Breast epithelium (tissue), 4 donors: ENCODE measurements at places on chromosomes 3 and 15.

- DNase-seq: no peak
Observed at GRCh38 chr15:99478977-99479376, 86.8 kb upstream of the MEF2A start.

DNA sequence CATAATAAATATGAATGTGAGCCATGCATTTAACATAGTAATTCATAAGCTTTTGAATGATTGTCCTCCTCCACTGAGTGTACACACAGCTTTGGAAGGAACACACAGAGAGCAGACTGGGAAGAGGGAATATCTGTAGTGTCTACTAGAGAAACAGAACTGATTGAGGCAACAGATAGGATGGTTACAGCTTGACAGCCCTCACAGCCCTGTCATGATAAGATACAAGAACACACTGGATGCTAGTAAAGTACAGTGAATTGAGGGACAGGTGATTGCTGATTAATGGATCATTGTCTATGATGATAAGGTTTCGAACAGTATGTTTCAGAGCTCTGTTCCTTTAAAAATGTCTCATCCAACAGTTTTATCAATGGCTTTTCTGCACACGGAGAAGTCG lies 383.4 kb upstream of the GBE1 start:
- DNase-seq: no peak

GRCh38 chr15:65571971-65572370 lies 39.0 kb downstream of the INTS14 start:
- DNase-seq: no peak

DNA sequence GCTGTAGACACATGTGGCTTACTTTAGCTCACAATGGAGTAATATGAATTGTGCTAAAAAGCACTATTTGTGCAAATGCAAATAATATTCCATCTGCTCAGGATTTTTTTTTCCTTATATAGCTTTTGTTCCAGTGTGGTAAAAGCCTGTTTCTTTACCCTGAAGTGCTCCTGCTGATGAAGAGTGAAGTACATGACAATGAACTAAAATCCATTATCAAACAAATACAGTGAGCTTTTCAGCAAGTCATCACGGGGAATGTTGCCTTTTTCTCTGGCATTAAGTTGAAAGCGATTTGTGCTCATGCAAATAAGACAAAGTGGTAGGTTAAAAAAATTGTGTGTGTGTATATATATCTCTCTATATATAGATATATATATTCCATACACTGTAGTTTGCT lies 28.6 kb upstream of the CCDC39 start:
- DNase-seq: no peak

DNA sequence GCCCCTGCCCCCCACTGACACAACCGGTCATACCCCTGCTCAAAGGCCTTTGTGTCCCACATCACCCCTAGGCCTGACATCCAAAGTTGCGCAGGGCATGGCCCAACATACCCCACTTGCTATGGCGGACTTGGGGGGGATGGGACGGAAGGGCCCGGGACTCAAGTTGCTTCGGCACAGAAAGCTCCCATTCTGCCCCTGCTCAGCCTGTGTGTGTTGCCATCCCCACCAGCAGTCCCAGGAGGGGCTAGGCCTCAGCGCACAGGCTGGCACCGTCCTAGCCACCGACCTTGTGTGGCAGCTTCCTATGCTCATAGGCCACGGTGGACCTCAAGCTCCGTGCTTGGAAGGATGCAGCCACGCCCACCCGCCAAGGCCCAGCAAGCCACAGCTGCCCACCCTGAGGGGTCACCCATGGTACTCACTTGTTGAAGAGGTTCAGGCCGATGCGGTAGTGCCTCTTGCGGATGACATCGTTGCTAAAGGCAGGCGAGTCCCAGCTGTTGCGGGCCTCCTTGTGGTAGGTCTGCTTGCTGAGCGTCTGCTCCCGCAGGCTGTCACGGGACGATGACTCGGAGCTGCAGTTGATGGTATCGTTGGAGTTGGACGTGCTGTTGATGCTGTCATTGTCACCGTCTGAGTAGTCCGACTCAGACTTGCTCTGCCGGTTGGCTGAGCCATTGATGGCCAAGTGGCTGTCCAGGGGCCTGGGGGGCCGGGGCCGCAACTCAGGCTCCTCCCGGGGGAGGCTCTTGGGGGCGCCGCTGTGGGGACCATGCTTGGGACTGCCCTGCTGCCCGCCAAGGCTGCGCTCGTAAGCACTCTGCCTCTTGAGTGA lies 93.9 kb upstream of the RPL32 start:
- DNase-seq: peak; percentile 55

DNA sequence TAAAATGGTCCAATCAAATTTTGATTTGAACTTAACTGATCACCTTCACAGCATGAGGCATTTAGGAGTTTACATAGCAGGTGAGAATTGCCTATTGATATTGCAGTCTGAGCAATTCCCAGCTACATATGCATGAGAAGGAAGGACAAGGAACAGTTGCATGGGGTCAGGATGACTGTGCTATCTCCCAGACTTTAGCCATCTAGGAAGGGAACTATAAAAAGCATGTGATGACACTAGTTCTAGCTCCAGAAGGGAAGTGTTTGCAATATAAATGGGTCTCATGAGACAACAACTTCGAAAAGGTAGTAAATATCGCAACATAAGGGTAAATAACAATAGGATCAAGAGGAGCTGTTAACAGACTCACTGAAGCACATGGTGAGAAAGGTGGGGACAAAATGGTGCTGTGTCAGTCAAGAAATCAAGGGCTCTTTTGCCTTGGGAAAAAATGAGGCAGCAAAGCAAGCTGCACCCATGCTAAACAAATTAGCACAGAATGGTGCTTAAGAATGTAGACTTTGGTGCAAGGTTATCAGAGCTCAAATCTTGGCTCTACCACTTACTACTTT lies 90.4 kb upstream of the SLC2A2 start:
- DNase-seq: no peak

DNA sequence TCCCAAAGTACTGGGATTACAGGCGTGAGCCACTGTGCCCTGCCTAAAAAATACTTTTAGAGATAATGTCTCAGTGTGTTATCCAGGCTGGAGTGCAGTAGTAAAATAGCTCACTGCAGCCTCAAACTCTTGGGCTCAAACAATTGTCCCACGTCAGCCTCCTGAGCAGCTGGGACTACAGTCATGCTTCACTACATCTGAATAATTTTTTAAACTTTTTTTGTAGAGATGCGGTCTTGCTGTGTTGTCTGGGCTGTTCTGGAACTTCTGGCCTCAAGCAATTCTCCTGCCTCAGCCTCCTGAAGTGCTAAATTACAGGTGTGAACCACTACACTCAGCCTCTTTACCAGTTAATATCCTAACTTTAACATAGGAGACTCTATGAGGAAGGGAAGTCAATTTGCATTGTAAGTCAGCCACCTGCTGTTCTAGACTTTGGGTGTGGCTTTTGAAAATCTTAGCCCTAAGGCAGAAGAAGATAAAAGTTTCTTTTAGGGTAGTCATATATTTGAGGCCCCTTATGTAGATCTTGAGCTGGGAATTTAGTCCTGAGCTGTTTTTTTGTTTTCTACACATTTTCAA lies 78.2 kb upstream of the RASGRP1 start:
- no peak for DNase-seq

DNA sequence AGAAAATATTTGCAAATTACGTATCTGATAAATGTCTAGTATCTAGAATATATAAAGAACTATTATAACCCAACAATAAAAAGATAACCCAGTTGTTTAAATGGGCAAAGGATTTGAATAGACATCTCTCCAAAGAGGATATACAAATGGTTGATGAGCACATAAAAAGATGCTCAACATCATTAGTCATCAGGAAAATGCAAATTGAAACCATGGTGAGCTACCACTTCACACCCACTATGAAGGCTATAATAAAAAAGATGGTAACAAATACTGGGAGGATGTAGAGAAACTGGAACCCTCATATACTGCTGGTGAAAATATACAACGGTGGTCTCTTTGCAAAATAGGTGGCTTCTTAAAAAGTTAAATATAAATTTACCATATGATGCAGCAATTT lies 28.0 kb downstream of the RAD51 start:
- DNase-seq: no peak

DNA sequence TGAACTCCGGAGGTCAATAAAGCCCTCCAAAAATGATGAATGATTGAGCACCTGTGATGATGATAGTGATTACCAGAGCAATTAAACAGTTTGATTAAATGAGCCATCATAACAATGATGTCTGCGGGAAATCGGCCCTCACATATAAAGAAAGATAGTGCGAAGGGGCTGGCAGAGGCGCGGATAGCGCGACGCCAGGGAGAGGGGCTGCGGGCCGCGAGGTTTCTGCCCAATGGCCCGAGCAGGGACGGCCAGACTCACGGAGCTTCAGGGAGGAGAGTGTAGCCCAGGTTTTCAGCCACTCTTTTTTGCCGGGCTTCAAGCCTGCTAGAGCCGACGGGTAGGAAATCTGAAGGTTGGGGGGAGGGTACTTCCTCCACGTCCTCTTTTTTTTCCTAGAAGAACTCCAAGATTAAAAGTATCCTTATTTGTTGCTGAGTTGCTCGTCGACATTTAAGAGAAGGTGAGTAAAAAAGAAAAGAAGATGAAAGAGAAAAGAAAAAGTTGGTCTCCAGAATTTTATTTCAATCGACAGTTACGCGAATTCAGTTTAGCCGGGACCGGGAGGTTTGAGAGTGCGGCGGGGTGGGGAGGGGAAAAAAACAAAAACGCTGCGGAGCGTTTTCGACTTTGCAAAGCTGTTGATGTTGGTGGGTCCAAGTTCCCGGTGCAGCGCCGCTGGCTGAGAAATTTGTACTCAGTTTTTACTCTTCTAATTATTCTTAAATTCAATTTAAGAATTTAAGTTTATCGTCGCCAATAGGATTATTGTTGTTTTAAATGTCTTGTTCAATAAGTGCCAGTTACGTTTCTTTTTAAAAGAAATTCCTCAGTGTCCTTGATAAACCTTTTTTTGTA lies 2.2 kb upstream of the MEIS2 start:
- no peak for DNase-seq

DNA sequence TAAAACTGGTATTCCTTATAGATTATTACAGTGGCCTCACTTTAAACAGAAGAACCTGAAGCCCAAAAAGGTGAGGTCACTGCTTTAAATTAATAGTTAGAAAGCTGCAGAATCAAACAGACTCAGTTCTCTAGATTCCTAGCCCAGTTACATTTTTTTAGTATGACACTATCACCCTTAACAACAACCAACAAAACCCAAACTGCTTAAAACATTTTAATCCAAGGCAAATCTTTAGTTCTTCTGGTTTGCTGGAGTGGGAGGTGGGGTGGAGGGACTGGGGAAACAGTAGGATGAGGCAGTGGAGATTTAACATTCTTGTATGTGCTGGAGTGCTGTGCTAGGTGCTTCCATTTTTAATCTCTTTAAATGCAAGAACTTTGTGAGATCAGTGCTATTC lies 631.6 kb upstream of the KCNMB2 start:
- DNase-seq: no peak

- DNase-seq: no peak
Observed at GRCh38 chr15:69795601-69796000, 302.1 kb downstream of the TLE3 start.

- no peak for DNase-seq
Observed at GRCh38 chr3:51955175-51955892, at the start of gene GPR62. TSS of gene GPR62 (plus strand) at chr3:51955381. CDS start at chr3:51955653, 272 bp downstream.

DNA sequence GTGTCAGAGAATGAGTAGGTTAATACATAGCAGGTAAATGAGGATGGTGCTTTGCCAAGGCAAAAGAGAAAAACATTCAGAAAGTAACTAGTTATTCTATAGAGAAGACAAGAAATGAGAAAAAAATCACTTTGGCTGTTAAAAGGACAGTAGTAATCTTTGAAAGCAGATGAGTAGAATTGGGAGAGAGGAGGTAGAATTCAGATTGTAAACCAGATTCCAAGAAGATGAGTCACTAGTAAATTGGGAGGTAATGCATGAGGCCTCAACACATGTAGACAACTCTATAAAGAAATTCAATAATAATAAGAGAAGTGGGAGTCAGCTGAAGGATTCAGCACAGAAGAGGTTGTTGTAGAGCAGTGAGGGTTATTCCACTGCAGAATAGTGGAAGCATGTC lies 81.4 kb downstream of the MBNL1 start:
- no peak for DNase-seq

DNA sequence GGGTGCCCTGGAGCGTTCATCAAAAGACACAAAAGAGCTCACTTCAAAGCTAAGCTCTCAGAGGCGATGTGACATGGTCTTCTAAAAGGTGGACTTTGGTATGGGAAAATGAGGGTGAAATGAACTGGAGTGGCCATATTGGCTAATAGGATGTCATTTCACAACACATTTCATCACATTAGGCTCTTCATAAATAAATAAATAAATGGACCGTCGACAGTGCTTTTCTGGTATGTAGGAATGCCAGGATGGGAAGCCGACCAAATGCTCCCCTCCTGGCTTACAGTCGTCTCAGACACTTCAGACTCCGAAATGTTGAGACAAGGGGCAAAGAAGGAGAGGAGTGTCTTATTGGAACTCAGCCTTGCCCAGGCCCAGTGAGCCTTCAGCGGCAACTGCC lies 383.0 kb downstream of the NTRK3 start:
- DNase-seq: no peak
